Germinal center (tissue), 1 donor: ENCODE measurements at places on chromosomes 11 and 22.
A peak's percentile ranks its signal among the peaks of the same experiment; 100 is the strongest.

GRCh38 chr11:123594188-123594901, 60.1 kb downstream of the SCN3B start:
- DNase-seq = no peak

DNA sequence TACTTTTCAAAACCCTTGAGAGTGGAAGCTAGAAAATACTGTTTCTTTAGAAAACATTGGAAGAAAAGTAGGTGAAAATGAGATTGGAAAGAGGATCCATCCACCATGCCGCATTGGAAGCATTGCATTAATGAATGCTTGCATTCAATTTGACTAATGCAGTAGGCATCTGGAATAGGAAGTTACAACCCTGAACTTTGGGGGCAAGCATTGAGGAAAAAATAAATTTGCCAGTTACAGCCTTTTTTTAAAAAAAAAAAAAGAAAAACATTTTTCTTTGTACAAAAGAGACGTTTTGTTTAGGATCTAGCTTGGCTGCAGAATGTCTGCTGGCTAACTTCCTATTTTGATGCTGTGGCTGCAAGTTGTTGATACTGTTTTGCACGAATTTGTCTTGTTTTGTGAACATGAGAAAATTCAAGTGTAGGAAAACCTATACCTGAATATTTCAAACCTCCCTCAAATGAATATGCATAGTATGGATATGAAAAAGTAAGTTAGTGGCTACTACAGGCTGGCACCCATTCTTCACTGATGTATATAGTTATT, 28.1 kb downstream of the RTN3 start:
- DNase-seq = no peak

DNA sequence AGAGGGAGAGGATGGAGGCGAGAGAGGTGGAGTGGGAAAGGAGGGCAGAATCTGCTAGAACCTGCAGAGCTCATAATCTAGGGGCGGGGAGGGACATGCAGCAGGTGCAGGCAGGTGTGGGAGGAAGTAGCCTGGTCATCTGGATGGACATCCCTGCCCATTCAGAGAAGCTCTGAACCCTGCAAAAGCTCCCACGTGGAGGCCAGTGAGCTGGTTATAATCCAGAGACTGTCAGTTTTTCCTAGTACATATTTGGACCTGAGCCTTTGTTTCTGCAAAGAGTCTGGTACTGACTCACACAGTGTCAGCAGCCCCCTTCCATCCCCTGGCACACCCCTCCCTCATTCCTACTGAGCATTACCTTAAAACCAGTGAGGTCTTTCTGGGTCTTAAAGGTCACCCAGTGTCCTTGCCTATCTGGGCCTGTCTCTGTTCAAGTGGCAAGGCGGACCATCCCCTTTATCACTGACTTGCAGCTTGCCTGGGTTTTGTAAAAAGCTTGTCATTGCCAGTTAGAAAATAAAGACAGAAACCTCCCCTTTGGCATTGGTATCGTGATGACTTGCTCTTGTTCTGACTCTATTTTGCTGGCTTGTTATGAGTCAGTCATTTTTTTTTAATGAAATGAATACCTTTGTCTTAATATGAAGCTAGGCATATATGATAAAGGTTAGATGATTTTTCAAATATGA, 26.1 kb downstream of the PTPRJ start:
- no peak for DNase-seq

- no peak for DNase-seq
Measured at GRCh38 chr11:13567551-13567950, 71.8 kb upstream of the PTH start.

DNA sequence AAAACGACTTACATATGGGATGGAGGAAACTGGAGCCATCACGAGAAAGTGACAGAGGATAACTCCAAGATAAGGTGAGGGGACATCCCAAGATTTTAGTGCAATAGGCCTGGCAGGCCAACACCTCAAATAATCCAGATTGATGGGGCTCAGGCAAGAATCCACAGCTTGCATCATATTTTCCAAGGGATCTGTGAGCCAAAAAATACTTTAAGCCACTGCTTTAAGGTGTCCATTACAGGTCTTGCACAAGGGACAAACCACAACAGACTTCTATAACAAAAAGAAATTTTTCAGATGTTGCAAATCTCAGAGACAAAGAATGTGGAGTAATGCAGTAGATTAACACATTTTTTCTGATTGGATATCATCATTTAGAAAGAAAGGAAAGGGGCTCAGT, 45.6 kb downstream of the DENND5A start:
- no peak for DNase-seq

GRCh38 chr11:71255800-71256479, 3.6 kb upstream of the SHANK2 start:
- DNase-seq = no peak

GRCh38 chr11:19892387-19892786, 179.8 kb downstream of the NAV2 start:
- no peak for DNase-seq

- no peak for DNase-seq
Measured at GRCh38 chr22:27961182-27961581, 42.1 kb upstream of the PITPNB start.

DNA sequence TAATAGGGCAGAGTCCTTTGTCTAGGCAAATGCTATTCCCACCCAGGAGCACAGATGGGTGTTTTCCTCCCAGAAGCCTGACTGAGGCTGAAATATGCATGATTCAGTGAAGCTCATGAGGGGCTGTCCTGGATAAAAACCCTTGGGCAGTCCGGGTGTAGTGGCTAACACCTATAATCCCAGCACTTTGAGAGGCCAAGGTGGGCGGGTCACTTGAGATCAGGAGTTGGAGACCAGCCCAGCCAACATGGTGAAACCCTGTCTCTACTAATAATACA, 48.6 kb upstream of the LMO2 start:
- DNase-seq = no peak

- peak; percentile 44 for DNase-seq
Measured at GRCh38 chr22:36160499-36160942, at the start of gene APOL3. TSS of gene APOL3 (minus strand) at chr22:36160755. CDS start at chr22:36149055, 11,700 bp downstream.

- DNase-seq = no peak
Measured at GRCh38 chr11:31875866-31876560, 64.9 kb upstream of the PAX6 start.

GRCh38 chr11:5749836-5750235, 4.2 kb upstream of the OR52N4 start:
- DNase-seq = no peak

- no peak for DNase-seq
Measured at GRCh38 chr11:10118865-10119264, 175.2 kb downstream of the SBF2 start.

DNA sequence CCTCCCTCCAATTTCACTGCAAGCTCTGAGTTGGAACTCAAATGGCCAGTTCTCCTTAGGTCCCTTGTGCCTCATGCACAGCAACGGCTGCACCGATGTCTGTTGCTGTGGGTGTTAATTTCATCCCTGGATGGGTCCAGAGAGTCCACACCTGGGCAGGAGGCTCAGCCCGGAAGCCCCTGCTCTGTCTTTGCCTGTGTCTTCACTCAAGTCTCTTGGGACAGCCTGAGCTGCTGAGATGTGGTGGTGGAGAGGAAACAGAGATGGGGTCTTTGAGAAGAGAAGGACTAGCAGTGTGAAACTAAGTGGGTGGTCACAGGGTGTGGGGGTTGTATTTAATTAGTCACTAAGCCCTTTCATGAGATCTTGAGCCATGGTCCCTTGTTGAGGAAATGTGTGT, 109.3 kb downstream of the NECTIN1 start:
- DNase-seq = no peak

GRCh38 chr11:2392241-2392959, 8.2 kb upstream of the TSSC4 start:
- no peak for DNase-seq

DNA sequence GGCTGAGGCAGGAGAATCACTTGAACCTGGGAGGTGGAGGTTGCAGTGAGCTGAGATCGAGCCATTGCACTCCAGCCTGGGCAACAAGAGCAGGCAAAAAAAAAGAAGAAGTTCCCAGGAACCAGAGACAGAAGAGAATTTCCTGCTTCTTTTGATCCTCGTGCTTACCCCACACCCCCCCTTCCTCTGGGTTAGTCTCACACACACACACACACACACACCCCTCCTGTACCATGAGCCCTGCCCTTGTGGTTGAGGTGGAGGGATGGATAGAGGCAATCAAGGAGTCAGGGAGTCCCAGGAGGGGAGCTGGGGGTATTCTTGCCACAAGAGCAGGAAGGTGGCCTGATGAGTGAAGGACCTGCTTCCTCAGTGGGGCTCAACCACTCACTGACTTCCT, 4.1 kb upstream of the UBE2L6 start:
- no peak for DNase-seq

GRCh38 chr11:76156971-76157427, 49.3 kb downstream of the WNT11 start:
- DNase-seq = no peak

DNA sequence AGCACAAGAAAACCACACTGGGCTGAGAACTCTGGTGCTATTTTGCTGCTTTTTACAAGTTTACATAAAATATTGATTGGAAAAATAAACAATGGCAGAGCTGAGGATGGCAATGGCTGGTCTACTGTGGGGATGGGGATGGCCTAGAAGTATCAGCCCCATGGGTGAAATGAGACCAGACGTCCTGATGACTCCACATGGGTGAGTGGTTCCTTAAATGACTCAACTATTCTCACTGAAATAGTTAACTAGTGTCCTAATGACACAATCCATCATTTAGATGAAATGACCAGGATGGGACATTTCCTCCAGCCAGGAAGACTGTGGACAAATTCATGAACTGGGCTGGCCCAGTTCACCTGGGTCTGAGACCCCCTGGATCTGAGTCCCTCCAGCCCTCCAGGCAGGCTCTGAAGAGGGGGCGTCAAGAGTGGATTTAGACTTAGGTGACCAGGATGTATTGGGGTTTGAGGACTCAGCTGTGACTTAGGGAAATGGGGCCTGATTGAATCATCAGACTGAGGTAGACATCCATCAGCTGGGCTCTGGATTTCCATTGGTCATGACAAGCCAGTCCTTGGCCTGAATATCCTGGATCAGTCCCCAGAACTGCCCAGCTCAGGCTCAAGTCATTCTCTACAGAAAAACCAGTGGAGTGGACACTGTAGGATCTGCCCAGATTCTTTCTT, 98.2 kb upstream of the IGLL5 start:
- DNase-seq = no peak

- DNase-seq = no peak
Measured at GRCh38 chr11:75565221-75565814, 3.3 kb downstream of the SERPINH1 start.

DNA sequence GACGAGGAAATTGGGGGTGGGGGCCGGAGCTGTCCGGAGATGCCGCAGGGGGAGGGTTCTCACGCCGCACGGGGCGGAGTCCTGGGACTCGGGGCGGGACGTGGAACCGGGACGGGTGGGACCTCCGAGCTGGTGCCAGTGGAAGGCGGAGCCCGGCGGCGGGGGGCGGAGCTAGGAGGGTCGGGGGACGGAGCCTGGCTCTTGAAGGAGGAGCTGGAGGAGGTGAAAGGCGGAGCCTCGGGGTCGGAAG, 271 bp downstream of the FKBP2 start:
- DNase-seq = peak; percentile 96

DNA sequence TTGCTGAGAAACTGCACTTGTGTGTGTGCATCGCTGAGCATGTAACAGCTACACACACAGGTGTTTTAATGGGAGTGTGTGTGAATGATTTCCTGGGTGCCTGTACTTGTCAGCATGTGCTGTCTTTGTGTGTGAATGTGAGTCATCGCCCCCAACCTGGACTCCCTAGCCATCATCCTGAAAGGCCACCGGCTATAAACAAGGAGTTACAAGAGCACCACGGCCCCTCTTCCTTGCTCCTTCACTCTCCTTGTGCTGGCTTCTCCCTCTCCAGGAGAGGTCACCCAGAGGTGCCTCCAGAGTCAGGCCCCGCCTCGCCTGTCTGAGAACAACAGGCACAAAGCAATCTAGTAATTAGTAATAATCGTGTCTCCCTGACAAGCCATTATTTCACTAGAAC, 419.2 kb downstream of the BUD13 start:
- DNase-seq = no peak

GRCh38 chr11:133927690-133928627, 28.8 kb downstream of the IGSF9B start:
- DNase-seq = peak; percentile 57

DNA sequence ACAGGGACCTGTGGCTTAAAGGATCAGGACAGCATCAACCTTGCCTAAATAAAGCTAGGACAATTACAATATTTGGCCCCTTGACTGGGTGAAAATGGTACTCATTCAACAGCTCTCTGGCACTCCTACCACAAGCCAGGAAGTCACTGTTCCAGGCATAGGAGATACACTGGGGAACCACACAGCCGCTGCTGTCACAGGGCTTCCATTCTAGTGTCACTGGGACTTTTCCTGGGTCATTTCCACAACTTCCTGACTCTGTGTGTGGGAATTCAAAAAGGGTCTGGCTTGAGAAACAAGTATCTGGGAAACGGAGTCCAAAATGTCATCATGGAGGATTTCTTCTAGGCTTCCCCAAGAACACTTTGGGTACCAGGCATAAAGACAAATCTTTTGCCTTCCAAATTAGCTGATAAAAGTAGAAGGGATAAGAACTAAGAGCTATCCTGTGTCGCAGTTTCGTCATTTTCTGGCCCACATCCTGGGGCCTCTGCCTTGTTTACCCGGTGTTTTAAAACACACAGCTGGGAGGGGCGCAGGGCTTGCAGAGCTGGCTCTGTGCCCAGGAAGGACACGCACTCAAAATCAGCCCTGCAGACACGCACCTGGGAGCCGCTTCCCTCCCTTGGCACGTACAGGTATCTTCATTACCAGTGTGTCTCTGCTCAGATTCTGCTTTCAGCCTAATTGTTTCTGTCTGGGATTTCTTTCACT, 38.0 kb downstream of the TMEM45B start:
- DNase-seq = no peak

- no peak for DNase-seq
Measured at GRCh38 chr11:64362339-64362738, 3.4 kb downstream of the RPS6KA4 start.

DNA sequence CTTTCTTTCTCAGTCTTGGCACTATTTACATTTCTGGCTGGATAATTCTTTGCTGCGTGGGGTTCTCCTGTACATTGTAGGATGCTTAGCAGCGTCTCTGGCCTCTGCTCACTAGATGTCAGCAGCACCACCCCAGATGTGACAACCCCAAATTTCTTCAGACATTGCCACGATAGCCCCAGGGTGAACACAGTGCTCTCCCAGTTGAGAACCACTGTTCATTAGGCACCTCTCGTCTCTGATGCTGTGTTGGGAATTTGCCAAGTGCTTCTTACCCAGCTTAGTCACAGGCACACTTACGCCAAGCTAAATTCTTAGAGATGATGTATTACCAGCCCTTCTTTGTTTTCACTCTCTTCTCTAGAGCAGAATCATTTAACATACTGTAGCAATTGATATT, 9.4 kb downstream of the TRIM6 start:
- no peak for DNase-seq

DNA sequence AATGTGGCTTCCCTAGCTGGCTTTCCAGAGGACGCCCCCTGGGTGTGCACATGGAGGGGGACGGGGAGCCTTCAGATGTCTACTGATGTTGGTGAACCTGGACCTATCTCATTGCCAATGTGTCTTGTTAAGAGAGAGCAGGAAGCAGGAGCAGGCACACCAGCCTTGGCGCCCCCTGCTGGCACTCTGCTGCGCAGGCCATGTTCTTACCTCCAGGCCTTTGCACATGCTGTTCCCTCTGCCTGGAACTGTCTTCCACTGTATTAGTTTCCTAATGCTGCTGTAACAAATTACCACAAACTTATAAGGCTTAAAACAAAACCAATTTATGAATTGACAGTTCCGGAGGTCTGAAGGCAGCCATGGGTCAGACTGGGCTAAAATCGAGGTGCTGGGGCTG, 23.6 kb upstream of the MN1 start:
- no peak for DNase-seq
